ENCODE measurements at places on chromosomes 5 and 9.

DNA sequence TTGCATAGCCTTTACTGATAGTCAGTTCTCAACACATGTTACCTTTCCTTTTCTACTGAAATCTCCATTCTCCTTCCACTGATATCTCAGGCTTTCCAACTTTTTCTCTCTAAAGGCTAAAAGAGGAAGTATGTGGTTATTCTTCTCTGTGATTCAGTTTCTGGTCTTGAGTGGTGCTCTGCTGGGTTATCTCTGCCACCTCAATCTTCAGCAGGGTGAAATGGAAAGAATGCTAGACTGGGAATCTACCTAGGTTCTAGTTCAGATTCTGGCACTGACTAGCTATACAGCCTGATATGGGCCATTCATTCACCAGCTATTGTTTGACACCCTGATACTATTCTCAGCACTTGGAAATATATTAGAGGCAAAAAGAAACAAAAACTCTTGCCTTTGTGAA is 124.9 kb upstream of the GRIA1 start:
- DNase-seq = no peak

- no peak for DNase-seq
Observed at GRCh38 chr5:43401827-43402226, 10.4 kb downstream of the CCL28 start.

GRCh38 chr9:126296687-126297086 is 29.9 kb upstream of the MVB12B start:
- no peak for DNase-seq

DNA sequence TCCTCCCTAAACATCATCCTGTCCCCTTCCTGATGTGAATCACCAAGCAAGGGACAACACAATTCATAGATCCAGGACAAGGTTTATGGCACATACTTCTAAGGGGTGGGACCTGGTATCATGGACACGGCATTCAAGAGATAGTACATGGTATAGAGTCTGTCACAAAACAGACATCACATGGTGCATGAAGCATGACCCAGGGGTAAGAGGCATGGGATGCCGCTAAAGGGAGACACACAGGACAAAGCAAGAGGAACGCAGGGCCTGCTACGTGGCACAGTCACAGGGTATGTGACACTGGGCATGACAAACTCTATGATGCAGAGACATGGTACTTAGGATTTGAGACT is 20.7 kb downstream of the GSN start:
- DNase-seq = no peak

DNA sequence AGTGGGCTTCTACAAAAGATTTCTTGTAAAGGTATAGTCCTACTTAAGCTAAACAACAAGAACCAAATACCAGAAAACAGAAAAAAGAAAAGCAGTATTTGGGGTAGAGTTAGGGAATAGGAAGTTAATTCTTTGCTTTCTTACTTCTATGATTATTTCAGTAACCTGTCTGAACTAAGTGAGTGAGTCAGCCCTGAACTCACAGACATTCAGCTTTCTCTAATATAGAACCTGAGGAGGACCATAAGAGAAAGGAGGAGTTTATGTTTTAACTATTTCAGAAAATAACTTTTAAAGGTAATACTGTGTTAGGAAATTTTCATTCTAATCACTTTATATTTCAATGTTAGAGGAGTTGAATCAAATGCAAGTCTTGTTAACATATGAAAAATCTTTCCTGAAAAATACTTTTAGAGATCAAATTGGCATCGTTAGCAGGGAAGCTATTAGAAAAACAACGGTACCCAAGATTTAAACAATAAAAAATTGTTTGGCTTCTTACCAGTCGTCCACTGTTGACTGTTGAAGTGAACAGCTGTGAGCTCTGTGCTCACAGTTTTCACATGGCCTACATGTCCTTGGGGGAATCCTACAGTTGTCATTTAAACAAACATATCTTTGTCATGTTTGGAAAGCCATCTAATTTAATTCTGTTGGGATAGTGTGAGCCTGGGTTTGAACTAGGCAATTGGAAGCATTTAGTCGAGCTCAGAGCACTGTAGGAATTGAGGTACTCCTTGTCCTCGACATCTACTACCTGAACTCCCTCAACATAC is 19.9 kb upstream of the ZFAND5 start:
- no peak for DNase-seq

DNA sequence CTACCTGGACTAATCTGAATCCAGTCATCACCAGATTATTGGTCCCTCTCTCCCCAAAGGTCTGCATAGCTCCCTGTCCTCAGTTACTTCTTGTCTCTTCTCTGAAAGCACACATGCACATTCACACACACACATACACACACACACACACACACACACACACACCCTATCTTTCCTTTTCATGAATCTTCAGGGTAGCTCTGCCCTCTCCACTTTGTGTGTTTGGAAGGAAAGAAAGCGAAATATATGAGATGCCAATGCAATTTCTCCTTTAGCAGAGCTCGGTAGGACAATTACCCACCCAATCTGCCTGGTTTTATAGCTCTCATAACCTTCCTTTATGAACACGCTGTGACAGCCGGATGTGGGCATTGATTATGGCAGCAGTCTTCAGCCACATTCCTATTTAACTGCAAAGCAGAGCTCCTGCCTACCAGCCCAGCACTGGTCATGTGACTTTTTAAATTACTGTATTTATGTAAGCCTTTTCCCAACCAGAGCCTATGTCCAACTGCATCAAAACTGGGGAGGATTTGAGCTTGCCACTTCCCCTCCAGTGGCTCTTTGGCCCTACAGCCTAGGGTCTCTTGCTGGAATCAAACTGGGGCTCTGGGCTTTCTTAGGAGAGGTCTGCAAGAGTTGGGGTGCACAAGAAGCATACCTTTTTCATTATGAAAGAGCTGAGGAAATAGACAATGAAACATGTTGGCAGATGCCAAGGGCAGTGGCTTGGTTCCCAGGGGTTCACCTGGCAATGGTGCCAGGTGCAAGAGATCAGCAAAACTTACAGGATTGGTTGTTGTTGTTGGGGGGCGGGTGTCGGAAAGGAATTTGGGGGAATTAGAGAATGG is 20.8 kb upstream of the MATR3 start:
- DNase-seq = no peak

DNA sequence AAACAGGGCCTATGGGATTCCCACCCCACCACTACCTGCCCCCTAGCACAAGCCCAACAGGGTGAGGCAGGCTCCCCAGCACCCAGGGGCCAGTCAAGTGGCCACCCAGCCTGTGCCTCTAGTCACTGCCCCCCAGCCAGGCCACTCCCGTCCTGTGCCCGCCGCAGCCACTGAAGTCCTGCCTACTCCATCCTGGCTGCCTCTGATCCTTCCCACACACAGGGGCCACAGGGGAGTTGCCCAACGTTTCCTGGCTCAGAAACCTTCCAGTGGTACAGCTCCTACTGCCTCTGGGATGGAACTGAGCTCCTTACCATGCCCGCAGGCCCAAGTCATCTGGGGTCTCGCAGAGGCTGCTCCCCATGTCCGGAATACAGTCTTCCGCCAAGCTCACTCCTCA is 70.2 kb upstream of the STXBP1 start:
- DNase-seq = no peak

DNA sequence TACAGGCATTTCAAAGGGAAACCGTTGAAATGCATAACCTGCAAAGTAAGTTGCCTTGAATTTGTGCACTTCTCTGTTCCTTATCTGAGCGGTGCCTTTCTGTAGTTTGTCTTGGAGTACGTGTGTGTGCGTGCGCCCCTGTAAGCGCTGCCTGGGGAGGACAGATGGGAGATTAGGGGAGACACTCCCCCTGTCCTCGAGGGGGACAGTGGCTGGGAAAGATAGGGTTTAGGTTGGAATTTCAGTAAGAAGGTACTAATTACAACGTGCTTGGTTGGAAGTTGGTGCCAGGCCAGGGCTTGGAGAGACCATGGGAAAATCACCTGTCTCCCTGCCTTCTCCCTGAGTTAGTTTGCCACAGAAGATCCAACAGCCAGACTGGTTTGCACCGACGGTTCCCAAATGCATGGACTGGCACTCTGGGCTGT is 73.2 kb downstream of the PIK3R1 start:
- no peak for DNase-seq

GRCh38 chr9:68562461-68562860 is 21.8 kb upstream of the TMEM252 start:
- DNase-seq = no peak

DNA sequence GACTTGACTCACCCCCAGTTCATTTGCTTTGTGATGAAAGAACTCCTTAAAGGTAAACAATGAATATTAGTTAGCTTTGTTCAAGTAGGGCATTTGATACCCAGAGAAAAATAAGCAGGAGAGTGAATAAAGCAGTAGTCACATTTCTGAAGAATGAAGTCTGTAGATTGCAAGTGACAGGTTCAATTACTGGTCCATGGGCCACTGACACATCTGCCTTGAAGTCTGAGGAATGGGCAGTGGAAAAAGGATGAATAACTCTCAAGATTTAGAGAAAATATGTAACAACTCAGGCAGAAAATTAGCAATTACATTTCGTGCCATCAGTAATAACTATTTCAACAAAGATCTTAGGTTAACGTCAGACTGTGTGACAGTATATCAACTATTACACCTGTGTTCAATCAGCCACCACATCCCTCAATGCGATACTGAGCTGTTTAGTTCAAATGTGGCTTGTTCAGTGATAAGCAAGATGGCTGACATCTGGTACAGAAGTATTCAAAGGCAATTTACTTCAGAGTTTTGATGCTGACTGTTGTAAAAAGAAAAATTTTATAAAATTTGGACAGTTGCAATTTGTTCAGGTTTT is 1890.7 kb upstream of the NUDT12 start:
- no peak for DNase-seq

DNA sequence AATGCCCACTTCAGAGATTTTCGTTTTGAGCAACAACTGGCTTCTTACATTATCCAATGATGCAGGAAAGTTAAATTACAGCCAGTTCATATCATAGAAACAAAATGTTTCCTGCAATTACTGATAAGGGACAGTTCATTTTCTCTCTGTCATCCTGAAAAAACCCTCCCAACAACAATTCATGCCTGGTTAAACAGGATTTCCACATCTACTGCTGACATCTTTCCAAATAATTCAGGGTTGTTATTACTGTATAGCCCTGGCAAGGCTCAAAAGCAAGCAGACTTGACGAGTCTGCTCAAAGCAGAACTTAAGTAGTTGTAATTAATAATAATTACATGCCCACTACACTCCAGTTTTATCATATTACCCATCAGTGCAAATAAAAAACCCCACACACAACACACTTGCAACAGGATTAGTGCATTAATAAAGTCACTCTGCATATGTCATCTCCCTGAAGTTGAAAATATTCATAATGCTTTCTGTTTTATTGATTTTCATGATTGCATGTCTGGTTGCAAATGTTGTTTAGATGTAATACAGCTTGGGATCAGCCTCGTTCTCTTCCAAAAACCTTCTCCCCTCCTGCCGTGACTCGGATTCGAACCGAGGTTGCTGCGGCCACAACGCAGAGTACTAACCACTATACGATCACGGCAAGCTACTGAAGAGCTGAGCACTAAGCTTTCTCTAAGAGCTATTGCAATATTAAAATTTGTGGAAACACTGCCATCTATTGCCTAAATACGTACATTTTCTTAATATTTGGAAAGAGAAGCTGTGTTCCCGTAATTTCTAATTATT is 119.6 kb upstream of the NFIB start:
- peak; percentile 48 for DNase-seq

DNA sequence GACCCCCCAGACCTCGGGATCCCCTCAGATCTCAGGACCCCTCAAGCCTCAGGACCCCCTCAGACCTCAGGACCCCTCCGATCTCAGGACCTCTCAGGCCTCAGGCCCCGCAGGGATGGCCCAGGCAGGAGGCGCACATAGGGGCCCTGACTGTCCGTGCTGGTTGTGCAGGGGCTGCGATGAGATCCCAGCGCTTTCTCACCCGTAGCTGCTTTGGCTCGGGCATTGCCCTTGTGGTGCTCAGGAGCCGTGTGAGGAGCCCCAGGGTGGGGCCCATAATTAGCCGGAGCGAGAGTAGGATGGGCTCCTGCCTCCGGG is 680 bp upstream of the LPCAT1 start:
- no peak for DNase-seq

- no peak for DNase-seq
Observed at GRCh38 chr9:32992595-32993238, 8.7 kb downstream of the APTX start.

DNA sequence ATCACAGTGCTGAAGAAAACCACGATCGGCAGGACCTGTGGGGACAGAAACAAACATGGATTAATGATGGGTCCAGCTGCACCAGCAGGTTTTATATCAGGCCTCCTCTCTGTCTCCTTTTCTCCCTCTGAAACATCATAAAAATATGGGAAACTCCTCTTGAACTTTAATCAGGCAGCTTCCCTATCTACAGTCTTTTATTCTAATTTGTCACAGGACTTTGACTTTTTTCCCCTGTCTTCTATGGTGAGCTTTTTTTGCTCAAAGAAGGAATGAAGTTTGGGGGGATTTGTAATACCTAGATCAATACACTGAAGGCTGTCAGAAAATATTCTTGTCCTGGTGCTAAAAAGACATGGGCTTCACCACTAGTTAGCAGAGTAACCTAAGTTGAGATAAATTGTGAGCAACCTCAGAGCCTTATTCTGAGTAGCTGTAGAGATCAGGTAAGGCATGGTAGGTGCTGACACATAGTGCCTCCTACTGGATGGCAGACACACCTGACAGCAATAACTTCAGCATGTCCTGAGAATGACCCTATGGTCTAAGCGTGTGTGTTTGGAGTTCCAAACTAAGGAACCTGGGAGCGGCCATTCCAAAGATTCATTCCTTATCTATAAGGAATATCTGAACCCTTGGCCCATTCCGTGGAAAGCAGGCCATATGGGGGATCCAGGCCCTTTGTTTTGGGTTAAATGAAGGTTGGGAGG is 46.2 kb downstream of the SLC28A3 start:
- no peak for DNase-seq

DNA sequence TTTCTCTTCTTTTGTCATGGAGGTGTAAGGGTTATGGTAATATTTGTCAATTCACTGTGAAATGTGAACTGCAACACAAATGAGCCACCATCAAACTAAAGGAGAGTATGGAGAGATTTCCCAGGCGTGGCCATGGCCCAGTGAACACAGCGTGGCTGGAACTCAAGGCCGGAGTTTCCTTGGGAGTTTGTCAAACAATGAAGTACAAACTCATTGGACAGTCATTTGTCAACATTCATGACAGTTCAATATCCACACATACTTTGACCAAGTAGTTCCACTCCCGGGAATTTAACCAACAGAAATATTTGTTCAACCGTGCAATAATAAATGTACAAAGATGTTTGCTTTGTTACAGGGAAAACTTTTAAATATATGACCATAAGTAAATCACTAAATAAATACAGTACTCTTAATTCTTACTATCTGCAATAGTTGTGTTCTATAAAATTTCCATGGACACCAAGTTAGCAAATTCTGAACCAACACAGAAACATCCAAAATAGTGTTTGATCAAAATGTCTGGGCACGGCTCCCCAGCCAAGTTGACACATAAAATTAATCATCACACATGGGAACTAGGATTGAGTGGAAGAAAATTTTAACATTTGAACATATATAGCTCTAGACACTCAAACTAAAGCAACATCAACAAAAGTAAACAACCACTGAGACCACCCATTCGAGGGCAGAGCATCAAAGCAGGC is 87.1 kb downstream of the DIRAS2 start:
- DNase-seq = no peak

GRCh38 chr9:94783102-94783682 is 56.7 kb downstream of the AOPEP start:
- peak; percentile 21 for DNase-seq

GRCh38 chr5:151692312-151692711 is 5.6 kb upstream of the SPARC start:
- DNase-seq = no peak

Measured in NCI-H1436 treated with DMSO at 0.1 percent for 48 hours (cell line).